Urinary bladder (tissue), 4 donors: ENCODE measurements at places on chromosomes 4 and X. TPM values are rescaled to one million over a fixed set of nuclear protein-coding genes. Genes with fewer than 3 reads are reported as not detected.

- DNase-seq, result no peak
Measured at GRCh38 chrX:125544856-125545255, 225.2 kb downstream of the TEX13C start.

DNA sequence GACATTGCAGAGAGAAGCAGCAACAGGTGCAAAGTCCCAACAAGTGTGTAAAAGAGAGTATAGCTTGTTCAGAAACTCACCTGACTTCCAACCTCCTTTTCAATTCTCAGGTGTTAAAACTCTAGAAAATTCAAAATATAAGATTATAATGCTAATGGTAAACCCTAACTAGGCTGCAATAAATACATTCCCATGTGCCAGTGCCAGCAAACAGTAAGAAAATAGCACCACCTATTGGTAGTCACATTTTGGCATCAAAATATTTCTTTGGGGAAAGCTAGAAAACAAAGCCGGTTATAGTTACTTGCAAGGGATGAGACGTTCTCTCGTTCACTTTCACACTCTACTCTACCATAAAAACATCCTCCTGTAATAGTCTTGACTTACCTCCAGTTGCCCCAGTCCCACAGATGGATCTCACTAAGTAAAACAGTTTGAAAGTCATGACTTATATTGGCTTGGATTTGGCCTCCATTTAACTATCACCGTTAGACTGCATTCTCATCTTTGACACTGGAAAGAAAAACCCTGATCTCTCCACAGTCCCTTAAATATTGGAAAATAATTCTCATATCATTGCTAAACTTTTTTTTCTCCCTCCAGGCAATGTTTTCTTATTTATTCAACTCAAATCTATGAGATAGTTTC is 9.6 kb downstream of the BMP3 start:
- no peak for DNase-seq

- no peak for DNase-seq
Measured at GRCh38 chrX:46912603-46913491, 626 bp downstream of the JADE3 start.

DNA sequence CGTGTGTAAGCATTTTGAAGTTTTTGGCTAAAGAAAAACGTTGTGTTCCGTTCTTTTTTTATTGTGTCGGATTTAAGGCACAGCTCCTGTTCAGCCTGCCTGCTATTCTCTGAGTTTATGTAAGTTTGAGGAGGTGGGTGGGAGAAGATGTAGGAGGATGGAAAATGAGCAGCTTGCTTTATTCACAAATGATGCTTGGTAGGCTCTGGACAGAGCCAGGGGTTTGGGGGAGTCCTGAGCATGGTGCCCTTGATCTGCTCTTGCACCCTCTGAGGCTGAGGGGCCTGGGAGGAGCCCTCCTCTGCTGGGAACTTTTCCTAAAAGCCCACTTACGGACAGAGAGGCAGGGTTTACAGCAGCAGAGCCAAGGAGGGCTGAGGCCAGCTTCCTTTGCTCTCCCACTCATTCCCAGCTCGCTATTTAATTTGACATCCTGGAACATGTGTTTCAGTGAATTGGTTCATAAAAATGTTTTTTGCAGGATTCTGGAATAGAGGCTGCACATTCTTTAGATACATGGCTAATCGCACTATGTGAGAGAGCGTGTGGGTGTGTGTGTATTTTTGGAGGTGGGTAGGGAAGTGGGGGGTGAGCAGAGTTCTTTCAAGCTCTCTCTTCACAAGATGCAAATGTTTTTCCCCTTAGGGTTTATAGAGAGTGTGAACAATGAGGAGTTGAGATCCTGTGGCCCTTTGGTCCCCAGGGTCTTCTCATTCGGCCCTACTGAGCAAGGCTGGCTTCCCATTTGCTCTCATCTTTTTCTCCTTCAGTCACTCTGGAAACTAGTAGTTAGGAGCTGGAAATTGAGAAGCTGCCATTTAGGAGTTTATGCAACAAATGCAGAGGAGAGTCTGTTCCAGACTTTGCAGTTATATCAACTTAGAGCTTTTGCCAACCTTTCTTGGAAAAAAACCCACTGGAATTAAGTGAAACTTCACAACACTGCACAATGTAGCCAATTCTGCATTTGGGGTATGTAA is 32.1 kb downstream of the TMEM131L start:
- DNase-seq, result peak; percentile 78

DNA sequence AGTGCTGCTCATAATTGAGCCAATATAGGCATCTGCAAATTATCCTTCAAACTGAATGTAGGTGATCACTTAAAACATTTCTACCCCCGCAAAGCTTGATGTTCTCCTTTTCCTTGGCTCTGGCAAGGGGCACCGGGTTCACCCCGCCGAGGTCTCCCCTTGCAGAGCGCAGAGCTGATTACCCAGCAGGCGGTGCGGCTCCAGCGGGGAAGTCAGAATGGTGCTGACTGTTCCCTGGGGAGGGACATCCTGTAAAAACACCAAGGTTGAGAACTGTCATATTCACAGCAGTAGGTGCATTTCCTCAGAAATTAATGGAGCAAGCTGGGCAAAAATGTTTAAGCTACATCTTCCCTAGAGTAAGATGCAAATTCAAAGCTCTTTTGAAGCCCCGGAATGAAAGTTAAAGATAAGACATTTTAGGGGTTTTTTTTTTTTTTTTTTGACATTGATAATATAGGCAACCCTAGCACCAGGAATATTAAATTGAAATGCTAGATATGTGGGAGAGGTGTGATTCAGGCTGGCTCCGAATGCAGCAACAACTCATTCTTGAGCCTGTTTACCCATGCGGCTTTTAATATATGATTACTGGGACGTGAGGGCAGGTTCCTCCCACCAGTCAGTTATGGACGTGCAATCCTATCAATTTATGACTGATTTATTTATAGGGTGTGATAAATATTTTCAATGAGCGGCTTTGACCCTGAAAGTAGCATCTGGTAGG is 767.3 kb upstream of the TENM3 start:
- no peak for DNase-seq

DNA sequence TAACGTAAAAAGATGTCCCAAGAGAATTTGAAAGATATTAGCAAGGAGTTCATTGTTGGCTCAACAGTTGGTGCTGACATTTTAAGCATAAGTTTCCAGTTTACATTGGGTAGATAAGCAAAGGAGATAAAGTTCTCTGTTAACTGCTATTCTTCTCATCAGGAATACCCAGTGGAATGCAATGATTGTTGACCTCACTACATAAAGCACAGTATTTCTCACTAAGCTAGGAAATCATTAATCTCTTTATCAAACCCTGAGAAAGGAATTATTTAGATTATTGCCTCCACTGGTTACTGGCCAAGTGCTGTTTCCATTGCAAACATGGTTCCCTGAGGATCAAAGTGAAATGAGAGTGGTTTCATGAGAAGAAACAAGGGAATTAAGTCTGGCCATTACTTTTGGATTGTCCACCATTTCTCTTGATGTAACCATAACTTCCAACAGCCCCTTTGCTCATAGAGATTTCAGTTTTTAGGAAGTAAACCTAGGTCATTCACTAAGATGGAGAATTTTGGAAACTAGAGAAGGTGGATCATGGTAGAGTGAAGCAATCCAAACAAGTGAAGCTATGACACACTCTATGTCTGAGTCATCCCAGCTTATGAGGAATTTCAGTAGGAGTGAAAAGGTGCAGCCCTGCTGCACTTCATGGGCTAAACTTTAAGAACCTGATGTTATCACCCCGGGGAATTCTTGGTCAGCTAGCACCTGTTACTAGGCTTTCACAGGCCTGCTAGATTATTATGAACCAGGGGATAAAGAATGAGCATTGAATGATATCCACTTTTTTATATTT is 163.4 kb downstream of the AREG start:
- no peak for DNase-seq

DNA sequence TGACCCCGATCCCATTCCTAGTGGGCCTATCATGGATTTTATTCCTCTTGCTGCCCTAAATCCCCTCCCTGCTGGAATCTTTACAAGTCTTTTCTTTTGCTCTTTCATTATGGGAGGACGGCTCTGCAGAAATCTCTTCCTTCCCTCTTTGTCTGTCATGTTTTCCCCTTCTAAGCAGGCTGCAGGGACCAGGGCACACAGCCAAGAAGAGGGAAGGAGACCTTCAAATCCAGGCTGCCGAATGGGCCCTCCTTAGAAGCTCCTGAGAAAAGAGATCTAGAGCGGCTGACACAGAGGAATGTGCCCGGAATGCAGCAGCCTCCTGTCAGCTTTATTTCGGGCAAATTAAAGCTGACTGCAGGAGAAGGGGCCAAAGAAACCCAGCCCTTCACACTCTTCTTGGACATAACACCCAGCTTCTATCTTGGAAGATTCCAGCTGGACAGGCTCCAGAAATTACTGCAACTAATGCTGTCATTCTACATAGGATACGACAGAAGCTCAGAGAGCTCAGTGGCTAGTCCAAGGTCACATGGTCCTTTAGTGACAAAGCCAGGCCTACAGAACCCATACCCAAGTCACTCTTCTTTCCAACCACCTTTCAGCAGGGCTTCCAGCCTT is 187.8 kb upstream of the NHS start:
- no peak for DNase-seq

- no peak for DNase-seq
Measured at GRCh38 chr4:28886934-28887333, 1833.2 kb upstream of the PCDH7 start.

- DNase-seq, result no peak
Measured at GRCh38 chrX:11151799-11152559, 40.8 kb downstream of the HCCS start.

Gene AFAP1
- polyA plus RNA-seq, result 27.8 TPM

DNA sequence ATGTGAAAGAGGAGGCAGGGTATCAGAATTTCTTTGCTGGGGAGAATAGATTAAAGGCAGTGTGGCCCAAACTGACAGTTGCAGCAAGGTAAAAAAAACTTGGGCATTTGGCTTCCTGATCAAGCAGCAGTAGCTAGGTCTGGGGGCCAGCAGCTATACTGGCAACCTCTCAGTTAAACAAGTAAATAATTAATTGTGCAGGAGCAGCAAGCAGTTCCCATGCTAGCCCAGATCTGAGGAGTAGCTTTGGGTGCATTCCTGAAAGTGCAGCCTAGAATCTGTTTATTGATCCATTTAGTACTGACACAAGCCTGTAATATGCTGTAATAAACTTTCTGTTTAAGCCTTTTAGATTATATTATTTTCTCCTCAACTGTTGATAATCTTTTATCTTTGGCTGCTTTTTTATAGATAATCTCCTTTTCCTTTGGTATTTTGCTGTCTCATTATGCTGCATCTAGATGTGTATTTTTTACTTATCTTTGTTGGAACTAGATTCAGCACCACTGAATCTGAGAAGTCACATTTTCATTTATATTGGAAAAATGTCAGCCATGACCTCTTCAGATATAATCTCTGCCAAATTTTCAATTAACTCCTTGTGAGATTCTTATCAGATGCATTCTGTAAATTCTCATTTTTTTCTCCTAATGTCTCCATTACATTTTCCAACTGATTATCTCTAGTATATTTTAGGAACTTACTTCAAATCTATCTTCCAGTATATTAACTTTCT is 276.3 kb downstream of the STPG2 start:
- DNase-seq, result no peak

- no peak for DNase-seq
Measured at GRCh38 chr4:154616731-154617130, 4.3 kb upstream of the FGG start.

Gene KCNE5
- polyA plus RNA-seq, result 0.22 TPM

Gene HS6ST2
- polyA plus RNA-seq, result 3.2 TPM

DNA sequence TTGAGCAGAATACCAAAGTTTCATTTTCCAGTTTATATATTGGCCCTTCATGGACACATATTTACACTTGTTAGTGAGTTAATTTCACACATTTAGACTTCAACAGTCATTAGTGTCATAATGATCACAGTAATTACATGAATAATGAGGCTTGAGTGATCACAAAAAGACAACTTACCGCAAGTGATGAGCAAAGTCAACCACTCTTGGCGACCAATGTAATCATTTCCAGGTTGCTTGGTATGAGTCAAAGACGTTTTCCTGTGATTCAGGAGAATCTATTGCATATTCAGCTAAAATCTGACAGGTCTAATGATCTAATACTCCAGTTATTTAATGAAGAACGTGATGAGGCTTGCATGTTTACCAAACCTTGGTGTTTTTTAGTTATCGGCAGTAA is 407.9 kb upstream of the TENM3 start:
- DNase-seq, result no peak

- DNase-seq, result no peak
Measured at GRCh38 chrX:12378253-12378652, 240.0 kb downstream of the FRMPD4 start.

DNA sequence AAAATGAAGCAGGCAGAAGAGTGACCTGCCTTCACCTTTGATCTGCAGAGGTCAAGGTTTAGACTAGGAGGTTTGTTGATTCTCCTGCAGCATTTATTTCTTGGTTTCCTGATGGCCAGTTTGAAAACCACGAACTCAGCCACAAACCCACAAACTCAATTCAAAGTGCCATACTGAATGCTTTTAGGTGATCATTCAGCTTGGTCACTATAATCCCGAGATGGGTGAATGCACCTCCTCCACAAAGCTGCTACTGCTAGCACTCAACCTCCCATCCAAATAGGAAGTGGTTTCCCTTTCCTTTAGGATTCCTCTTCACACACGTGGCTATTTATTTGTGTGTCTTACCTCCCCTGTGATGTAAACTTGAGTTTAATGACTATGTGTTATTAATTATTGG is 225.2 kb downstream of the MID1 start:
- DNase-seq, result no peak
